ENCODE measurements at places on chromosomes 16 and 17. TPM values are rescaled to one million over a fixed set of nuclear protein-coding genes. Genes with fewer than 3 reads are reported as not detected.

G6PC1 gene
- total RNA-seq = not detected

CYB5D1 gene
- 18.2 TPM for total RNA-seq

ESRP2 gene
- 88.6 TPM for total RNA-seq

GNGT2 gene
- not detected for total RNA-seq

SERPINF2 gene
- total RNA-seq = 68.6 TPM

RAB26 gene
- 20.4 TPM for total RNA-seq

UMOD gene
- 0.11 TPM for total RNA-seq

ODAD4 gene
- 7.1 TPM for total RNA-seq

DNA sequence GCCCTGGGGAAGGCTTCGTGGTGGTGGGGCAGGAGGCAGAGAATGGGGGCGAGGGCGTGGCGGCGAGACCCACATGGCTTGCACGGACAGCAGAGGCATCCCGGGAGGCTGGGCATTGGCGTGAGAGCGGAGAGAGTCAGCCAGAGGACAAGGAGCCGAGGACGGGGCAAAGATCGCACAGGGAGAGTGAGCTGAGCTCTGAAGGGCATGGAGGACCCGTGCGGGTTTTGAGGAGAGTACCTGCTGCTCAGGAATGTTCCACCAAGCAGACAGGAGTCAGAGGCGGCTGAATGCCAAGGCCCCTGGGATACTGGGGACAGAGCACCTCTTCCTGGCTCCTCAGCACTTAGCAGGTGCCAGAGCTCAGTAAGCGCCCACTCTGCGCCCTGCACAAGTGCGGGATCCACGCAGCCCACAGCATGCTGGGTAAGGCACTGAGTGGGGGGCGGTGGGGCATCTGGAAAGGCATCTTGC is 47.8 kb downstream of the ARHGAP27 start:
- peaks cover 54% of the 10 kb centered on the region for H3K27me3 ChIP-seq
- no peak overlapping the region for H3K27ac ChIP-seq
- no peak overlapping the region for H3K4me3 ChIP-seq
- H3K36me3 ChIP-seq = no peaks in the 10 kb centered on the region

GRCh38 chr17:2688351-2689342 is 22.9 kb downstream of the CLUH start:
- peaks cover 14% of the 10 kb centered on the region for H3K4me1 ChIP-seq
- DNase-seq = peak; percentile 9
- H3K36me3 ChIP-seq = peaks cover 5% of the 10 kb centered on the region
- peak overlapping the region; percentile 65 for H3K27ac ChIP-seq

GRCh38 chr16:11484691-11485258 is 101.9 kb downstream of the LITAF start:
- no peak for DNase-seq
- no peaks in the 10 kb centered on the region for H3K27me3 ChIP-seq
- no peaks in the 10 kb centered on the region for H3K36me3 ChIP-seq
- H3K4me1 ChIP-seq = no peaks in the 10 kb centered on the region
- H3K4me3 ChIP-seq = no peak overlapping the region

GRCh38 chr17:36920032-36921005 is 17.0 kb upstream of the LHX1 start:
- H3K4me1 ChIP-seq = peaks cover 47% of the 10 kb centered on the region
- peaks cover 1% of the 10 kb centered on the region for H3K27me3 ChIP-seq
- no peaks in the 10 kb centered on the region for H3K36me3 ChIP-seq
- peak overlapping the region; percentile 55 for H3K27ac ChIP-seq
- DNase-seq = no peak

DNA sequence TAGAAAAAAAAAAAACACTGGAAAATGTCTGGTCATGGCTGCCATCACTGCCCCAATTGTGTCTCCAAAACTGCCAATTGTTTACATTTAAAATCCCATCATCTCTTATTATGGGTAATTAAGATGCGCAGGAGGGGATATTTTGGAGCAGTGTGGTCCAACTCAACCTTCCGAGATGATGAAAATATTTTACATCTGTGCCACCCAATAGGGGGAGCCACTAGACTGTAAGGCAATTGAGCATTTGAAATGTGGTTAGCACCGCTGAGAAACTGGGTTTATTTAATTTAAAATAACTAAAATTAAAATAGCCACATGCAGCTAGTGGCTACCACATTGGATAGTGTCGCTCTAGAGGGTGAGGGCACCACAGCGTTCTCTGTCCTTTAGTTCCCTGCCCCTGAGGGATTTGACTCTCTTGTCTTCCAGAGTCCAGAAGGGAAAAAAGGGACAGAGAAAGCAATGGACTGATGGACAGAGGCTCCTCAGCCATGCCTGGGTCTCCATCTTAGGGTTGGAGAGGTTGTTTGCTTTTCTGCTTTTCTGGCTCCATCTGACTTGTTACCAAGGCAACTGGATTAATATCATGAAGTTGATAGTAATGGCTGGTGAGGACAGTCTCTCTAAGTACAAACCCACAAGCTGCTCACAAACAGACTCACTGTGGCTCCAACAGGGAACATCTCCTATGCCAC is 3.5 kb downstream of the MPO start:
- H3K4me3 ChIP-seq = no peak overlapping the region
- no peak overlapping the region for H3K27ac ChIP-seq
- H3K27me3 ChIP-seq = peaks cover 26% of the 10 kb centered on the region
- no peaks in the 10 kb centered on the region for H3K36me3 ChIP-seq

DNA sequence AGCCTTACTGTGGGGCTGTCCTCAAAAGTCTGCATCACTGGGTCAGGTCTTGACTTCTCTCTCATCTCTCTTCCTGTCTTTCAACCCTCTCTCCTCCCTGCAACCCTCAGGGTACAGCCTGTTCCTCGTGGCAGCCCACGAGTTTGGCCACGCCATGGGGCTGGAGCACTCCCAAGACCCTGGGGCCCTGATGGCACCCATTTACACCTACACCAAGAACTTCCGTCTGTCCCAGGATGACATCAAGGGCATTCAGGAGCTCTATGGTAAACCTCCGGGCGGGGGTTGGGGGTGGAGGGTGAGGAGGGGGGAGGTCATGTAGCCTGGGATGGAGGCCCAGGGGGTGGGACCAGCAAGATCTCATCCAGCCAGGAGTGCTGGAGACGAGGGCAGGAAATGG is 12.7 kb downstream of the MMP2 start:
- no peak overlapping the region for H3K4me3 ChIP-seq
- H3K4me1 ChIP-seq = peaks cover 1% of the 10 kb centered on the region
- H3K36me3 ChIP-seq = no peaks in the 10 kb centered on the region
- no peak overlapping the region for H3K27ac ChIP-seq
- H3K27me3 ChIP-seq = no peaks in the 10 kb centered on the region
- no peak for DNase-seq

GRCh38 chr17:31111183-31111582 is 16.4 kb downstream of the NF1 start:
- no peak for DNase-seq
- H3K27me3 ChIP-seq = no peaks in the 10 kb centered on the region
- H3K36me3 ChIP-seq = peaks cover 5% of the 10 kb centered on the region
- peaks cover 20% of the 10 kb centered on the region for H3K4me1 ChIP-seq
- no peak overlapping the region for H3K4me3 ChIP-seq

DNA sequence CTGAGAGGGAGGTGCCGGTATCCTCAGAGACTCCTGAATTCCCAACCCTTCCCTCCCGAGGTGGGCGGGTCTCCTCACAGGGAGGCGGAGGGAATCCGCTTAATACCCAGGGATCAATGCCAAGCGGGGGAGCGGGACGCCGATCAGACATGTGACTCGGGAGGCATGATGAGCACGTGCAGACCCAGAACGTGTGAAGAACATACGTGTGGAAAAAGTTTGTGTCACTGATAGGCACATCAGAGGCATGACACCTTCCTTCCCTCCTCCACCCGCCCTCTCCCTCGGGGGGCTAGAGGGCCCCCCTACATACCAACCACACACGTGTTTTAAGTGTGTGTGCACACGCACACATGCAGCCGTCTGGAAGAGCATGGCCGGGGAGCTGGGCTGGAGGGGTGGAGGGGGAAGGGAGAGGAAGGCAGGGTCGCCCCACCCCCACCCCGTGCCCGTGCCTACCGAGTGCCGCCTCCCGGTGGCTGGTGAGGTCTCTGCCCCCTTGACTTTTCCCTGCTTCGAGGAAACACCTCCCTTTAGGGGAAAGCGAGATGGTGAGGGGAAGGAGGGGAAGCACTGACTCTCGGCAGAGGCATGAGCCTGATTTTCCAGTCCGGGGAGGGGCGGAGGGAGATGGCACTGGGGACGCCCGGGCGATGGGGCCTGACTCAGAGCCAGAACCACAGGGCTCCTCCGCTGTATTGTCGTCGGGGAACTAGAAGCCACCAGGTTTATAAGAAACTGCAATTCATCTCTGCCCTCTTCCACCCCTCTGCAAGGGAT is 12.1 kb upstream of the TBX21 start:
- no peaks in the 10 kb centered on the region for H3K36me3 ChIP-seq
- H3K4me1 ChIP-seq = no peaks in the 10 kb centered on the region
- no peak overlapping the region for H3K27ac ChIP-seq
- peaks cover 91% of the 10 kb centered on the region for H3K27me3 ChIP-seq
- no peak overlapping the region for H3K4me3 ChIP-seq

DNA sequence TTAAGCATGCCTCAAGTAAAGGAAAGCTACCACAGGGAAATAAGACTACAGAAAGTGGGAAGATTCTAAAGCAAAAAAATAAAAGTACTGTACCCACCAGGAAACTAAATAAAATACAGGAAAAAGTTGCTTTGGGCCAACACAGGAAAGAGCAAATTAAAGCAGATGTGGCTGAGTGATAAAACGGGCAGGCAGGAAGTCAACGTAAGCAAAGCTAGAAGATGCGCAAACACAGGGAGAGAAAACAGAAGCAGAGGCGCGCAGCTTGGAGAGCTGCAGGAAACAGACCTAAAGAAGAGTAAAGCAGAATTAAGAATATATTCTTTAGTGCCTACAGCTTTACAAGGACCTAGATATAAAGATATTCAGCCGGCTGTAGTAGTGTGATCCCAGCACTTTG is 21.7 kb downstream of the USP36 start:
- no peak overlapping the region for H3K27ac ChIP-seq
- H3K4me3 ChIP-seq = no peak overlapping the region
- DNase-seq = no peak
- H3K36me3 ChIP-seq = peaks cover 28% of the 10 kb centered on the region
- H3K4me1 ChIP-seq = no peaks in the 10 kb centered on the region

- H3K27ac ChIP-seq = no peak overlapping the region
- H3K4me3 ChIP-seq = no peak overlapping the region
- no peaks in the 10 kb centered on the region for H3K36me3 ChIP-seq
- no peak for DNase-seq
Observed at GRCh38 chr16:49200223-49200820, 81.3 kb downstream of the CBLN1 start.

DNA sequence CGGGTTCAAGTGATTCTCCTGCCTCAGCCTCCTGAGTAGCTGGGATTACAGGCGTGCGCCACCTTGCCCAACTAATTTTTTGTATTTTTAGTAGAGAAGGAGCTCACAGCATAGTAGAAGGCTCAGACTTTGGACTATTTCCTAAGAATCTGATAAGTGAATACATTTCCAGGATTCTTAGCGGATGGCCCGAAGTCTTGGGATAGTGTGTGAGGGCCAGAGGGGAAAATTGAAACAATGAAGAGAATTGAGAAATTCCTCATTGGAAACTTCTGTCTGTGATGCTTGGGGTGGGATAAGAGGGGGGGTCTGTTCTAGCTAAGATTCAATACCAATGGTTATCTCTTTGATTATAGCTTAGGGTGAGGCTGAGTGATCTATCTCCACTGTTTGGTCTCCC is 183.3 kb downstream of the MSI2 start:
- DNase-seq = no peak
- H3K36me3 ChIP-seq = peaks cover 2% of the 10 kb centered on the region
- peaks cover 34% of the 10 kb centered on the region for H3K4me1 ChIP-seq
- H3K27me3 ChIP-seq = no peaks in the 10 kb centered on the region

GRCh38 chr16:83403761-83404160 is 404.0 kb upstream of the HSBP1 start:
- no peak overlapping the region for H3K4me3 ChIP-seq
- H3K36me3 ChIP-seq = no peaks in the 10 kb centered on the region
- H3K4me1 ChIP-seq = no peaks in the 10 kb centered on the region
- H3K27ac ChIP-seq = no peak overlapping the region
